ENCODE measurements at places on chromosomes 4 and X.
A peak's percentile ranks its signal among the peaks of the same experiment; 100 is the strongest.

DNA sequence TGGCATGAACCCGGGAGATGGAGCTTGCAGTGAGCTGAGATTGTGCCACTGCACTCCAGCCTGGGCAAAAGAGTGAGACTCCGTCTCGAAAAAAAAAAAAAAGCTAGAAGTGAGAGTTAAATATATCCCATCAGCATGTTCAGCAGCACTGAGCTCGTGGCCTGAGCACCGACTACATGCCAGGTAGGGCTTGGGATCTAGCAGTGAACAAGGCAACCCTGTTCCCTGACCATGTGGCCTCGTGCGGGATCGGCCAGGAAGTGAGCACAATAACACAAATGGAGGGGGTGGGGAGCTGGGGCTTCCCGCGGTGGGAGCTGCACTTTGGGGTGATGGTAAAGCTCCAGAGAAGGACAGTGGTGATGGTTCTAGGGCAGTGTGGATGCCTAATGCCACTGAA lies 193.7 kb upstream of the PSAPL1 start:
- no peak for DNase-seq

DNA sequence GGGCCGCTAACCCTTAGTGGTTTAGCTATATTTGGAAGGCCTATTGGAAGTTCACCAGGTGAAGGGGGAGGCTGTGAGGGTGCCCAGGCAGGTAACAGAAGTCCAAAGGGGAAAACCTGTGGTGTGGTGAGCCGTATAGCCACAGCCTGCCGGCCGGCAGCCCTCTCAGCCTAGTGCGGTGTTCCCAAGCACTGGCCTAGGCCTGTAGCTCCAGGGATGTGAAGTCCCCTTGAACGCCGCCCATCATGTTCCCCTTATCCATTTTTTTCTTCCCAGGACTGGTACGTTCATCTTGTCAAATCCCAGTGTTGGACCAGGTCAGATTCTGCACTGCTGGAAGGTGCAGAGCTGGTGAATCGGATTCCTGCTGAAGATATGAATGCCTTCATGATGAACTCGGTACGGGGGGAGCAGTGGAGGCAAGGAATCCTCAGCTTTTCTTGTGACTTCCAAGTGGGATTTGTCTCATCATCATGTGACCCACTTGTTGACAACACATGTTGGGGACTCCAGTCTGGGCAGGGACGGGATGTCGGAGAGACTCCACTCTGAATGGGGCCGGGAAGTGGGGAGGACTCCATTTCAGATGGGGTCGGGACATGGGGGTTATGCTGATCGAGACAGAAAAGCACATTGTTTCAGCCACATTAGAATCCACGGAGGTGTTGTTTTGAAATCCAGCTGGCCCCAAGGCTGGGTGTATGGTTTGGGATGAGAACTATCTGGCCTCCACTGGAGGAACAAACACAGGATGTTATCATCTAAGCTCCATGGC lies 39.2 kb upstream of the MSANTD1 start:
- no peak for DNase-seq

DNA sequence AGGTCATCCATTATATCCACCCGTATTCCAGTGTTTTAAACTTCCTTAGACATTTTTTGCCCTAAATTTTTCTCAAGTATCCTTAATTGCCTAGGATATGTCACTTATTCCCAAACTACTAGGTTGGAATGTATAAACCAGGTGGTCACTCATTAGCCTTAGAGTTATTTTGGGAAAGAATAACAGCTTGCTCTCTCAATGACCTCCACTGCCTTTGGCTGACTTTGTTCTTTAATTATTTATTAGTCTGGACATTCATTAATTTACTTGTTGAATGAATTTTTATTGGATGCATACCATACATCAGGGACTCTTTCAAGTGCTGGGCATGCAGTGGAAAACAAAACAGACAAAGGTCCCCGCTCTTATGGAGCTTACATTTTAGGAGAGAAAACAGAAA lies 609.3 kb upstream of the IGFBP7 start:
- no peak for DNase-seq

GRCh38 chr4:138916763-138917162 lies 98.8 kb upstream of the NOCT start:
- no peak for DNase-seq

GRCh38 chr4:21387683-21388082 lies 560.9 kb downstream of the KCNIP4 start:
- no peak for DNase-seq

DNA sequence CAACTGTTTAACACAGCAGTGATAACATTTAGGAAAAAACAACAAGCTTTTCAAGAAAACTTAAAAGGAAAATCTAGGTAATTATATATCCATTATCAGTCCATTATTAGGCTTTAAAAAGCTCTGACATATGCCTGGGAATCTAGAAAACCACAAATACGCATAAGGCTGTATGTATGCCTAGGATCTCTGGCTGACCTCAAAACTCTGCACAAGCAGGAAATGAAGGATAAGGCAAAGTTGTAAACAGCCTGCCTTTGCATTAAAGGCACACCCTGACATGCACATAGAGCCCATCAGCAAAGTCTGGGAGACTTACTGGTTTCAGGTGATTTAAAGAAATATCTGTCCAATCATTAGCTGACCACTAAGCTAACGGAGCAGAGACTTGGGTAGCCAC lies 14.0 kb downstream of the TIMP1 start:
- no peak for DNase-seq

DNA sequence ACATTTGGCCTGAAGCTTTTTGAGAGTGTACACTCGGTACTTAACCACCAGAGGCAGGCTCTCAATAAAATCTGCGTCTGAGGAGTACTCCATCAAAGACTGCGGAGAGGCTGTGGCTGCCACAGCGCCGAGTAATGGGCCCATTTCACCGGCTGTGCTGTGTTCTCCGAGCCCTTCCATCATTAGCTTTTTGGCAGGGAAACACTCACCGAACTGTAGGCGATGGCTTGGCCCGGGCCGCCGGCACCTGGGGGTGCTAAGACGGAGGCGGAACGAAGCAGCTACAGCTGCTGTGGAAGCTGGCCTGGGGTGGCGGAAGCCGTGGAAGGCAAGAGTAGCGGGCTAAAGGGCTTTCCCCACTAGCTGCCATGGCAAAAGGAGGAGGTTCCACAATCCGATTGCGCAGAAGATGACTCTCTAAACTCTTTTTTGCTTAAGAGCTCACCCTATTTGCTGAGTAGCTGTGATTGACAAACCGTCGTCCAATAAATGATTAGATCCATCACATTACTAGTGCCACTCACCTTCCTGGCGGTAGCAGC lies 48.5 kb upstream of the PABPC1L2A start:
- no peak for DNase-seq

DNA sequence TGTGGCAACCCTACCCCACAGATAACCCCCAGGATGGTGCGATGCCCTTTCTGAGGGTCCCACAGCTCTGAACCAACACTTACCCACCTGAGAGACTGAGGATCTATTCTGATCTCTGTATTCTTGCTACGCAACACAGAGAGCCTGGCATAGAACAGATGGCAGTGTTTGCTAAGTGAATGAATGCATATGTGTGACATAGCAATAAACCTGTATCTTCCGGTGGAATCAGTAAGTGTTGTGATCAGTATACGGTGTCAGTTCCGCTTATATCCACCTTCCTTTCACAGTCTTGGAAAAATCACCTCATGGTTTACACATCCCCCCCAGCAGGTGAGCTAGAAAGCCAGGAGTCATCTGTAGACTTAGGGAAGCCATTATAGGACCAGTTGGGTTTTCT lies 5.9 kb upstream of the HSD17B10 start:
- no peak for DNase-seq

- DNase-seq: peak; percentile 53
These were observed 395.9 kb upstream of the INTU start for GRCh38 chr4:127236889-127237288.

GRCh38 chr4:138035781-138036258 lies 206.3 kb downstream of the SLC7A11 start:
- DNase-seq: peak; percentile 79

- DNase-seq: no peak
These were observed 127.7 kb downstream of the PRKX start for GRCh38 chrX:3585719-3586118.

DNA sequence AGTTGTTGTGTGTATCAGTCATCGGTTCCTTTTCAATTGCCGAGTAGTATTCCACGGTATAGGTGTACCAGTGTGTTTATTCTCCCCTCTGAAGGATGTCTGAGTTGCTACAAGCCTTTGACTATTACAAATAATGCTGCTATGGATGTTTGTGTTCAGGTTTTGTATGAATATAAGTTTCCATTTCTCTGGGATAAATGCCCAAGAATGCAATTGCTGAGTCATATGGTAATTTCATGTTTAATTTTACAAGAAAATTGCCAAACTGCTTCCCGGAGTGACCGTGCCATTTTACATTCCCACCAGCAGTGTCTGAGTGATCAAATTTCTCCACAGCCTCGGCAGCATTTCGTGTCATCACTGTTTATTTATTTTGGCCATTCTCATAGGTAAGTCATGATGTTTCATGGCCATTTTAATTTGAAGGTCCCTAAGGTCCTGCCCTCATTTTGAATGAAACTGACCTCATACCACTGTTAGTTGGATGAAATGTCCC lies 73.9 kb downstream of the IRF2 start:
- DNase-seq: peak; percentile 78

GRCh38 chr4:182280436-182281111 lies 37.4 kb downstream of the TENM3 start:
- DNase-seq: peak; percentile 29

DNA sequence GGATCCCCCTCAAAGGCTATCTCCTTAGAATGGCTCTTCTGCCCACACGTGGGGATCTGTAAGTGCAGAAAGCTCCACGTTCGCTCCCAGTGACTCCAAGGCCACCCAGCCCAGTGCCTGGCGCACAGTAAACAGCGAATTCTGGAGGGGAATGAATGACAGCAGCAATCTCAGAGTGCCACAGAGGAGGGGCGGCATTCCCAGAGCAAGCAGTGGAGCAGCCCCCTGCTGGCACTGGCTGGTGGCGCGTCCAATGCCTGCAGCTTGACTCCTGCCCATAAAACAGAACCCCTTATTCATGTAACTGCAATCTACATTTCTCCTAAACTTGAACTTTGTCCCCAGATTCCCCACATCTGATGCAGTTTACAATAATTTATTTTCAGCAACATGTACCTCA lies 6.9 kb upstream of the HELT start:
- DNase-seq: no peak

- no peak for DNase-seq
These were observed 165.1 kb upstream of the ATP6AP2 start for GRCh38 chrX:40415675-40416074.

DNA sequence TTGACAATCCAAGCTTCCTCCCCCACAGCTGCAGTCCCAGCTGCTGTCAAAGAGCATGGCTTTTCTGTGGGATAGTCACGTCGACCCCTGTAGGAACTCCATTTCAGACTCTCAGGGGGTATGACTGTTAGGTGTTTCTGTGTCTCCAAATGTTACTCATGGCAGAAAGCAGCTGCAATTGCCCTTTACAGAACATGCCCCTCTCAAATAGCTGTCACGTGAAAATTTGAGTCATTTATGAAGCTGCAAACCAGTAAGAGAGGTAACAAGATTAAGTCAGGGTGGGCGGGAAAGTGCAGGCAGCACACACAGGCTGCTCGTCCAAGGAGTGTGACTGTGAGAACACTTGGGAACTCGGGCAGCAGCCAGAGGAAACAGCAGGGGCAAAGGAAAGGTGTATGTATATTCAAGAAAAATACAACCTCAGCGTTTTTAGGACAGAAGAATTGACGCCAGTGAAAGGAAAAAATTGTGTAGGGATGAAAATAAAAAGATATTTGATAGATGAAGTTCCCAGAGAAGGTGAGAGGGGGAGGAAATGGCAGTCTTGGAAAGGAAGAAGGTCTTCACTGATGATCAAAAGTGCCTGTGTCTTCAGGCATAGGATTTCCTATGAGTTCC lies 66.5 kb upstream of the TMEM184C start:
- peak; percentile 6 for DNase-seq

DNA sequence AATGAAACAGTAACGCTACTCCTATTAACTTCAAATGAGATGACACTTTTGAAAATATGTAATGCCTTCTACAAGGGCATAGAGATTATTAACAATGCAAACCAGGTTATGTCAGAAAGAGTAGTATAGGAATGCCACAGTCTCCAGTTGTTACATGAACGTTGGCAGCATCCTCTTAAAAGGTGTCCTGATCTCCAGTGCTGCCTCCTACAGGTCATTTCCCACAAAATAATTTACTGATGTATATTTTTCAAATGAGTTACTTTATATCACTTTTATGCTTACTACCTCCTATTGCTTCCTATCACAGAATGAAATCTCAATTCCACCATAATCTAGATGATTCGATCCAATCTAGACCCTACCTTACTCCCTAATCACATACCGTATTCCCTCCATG lies 195.2 kb upstream of the EPHA5 start:
- no peak for DNase-seq

DNA sequence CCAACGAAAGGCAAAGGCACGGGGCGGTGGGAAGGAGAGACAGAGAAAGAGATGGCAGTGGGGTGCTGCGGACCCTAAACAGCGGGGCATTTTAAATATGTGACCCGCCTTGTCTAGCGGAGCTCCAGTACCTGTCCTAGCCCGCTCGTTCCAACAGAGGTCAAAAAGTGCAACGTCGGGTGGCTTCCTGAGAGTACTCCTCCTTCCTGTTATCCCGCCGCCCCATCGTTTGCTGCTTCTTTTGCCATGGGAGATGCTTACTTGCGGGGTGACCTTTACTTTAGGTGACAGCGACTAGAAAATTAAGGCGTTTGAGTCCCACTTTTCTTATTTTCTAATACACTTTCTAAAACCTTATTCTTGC lies 735 bp downstream of the NRK start:
- DNase-seq: no peak

- DNase-seq: no peak
These were observed 33.9 kb upstream of the ATP6AP2 start for GRCh38 chrX:40546870-40547269.

GRCh38 chr4:1360423-1361283 lies 13.6 kb downstream of the UVSSA start:
- peak; percentile 58 for DNase-seq

DNA sequence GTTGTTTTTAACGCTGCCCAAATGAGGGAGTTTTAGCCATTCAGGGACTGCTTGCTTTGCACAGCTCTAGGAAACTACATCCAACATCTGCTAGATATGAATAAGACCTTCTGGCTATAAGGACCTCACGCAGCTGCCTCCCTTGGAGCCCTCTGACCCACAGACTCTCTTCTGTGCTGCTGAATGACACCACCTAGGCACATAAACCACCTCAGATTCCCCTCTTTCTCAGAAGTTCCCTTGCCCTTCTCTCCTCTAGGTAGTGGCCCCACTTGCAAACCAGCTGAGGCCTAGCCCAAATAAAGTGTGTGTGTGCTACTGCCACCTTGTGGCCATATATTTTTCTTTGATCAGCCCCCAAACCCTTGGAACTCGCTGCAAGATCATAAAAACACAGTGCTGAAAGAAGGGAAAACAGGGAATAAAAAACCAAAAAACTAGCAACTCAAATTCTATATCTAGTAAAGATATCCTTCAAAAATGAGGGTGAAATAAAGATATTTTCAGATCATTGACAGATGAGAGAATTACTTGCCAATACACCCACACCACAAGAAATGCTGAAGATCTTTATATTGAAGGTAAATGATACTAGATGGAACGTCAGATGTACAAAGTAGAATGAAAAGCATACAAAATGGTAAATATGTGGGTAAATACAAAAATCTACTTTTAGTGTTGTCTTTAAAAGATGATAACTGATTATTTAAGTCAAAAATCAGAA lies 265.9 kb downstream of the ADAMTS3 start:
- peak; percentile 46 for DNase-seq

GRCh38 chr4:142984871-142985585 lies 138.9 kb upstream of the INPP4B start:
- DNase-seq: peak; percentile 7

GRCh38 chr4:55364691-55365344 lies 18.8 kb downstream of the SRD5A3 start:
- DNase-seq: no peak

All from AG08395 (cell line).